ENCODE measurements at places on chromosomes 1 and 21.

DNA sequence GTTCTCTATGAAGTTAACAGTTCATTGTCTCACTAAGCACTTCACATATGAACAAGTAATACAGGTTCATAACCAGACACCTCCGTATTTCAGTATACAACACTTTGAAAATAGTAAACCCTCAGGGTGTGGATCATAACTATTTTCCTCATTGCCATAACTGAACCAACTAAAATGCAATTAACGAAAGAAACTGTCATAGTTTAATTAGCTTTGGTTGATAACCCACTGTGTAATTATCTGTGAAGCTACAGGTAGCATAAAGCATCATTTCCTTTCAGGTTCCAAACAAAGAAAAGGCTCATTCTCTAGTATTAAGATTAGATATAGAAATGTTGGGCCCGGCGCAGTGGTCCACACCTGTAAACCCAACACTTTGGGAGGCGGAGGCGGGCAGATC, 58.5 kb downstream of the EIF4G3 start:
- DNase-seq: no peak

GRCh38 chr1:201911826-201912571, 23.3 kb downstream of the SHISA4 start:
- DNase-seq: no peak

GRCh38 chr1:231803353-231803752, 176.8 kb downstream of the DISC1 start:
- no peak for DNase-seq

GRCh38 chr1:12454406-12455391, 163.3 kb downstream of the DHRS3 start:
- peak; percentile 17 for DNase-seq

GRCh38 chr1:198253259-198253658, 96.5 kb downstream of the NEK7 start:
- DNase-seq: no peak

DNA sequence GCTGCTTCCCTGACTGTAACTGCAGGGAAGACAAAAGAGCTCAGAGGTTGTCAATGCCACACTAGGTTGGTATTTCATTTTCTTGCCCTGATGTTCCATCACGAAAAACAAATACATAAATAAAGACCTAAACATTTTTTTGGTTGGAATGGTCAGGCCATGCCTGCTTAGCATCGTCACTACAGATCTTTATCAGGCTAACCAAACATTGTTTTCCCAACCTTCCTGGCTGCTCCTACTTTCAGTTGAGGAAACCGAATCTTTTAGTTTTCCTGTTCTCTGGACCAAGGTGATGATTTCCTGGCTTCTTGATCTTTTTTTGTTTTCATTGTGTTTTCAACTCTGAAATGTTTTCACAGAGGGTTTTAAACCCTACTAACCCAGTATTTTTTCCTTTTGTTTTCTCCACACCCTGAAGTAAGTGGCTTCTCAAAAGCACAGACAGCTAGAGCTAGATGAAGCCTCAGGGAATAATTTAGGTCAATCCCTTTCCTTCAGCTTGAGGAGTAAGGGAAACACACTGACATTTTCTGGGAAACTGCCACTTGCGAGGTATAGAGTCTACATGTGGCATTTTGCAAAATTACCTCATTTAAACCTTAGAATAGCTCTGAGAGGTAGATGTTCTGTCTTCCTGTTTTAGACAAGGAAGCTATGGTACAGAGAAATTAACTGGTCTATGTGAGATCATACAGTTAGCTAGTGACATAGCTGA, 67.2 kb upstream of the CNN3 start:
- DNase-seq: no peak

DNA sequence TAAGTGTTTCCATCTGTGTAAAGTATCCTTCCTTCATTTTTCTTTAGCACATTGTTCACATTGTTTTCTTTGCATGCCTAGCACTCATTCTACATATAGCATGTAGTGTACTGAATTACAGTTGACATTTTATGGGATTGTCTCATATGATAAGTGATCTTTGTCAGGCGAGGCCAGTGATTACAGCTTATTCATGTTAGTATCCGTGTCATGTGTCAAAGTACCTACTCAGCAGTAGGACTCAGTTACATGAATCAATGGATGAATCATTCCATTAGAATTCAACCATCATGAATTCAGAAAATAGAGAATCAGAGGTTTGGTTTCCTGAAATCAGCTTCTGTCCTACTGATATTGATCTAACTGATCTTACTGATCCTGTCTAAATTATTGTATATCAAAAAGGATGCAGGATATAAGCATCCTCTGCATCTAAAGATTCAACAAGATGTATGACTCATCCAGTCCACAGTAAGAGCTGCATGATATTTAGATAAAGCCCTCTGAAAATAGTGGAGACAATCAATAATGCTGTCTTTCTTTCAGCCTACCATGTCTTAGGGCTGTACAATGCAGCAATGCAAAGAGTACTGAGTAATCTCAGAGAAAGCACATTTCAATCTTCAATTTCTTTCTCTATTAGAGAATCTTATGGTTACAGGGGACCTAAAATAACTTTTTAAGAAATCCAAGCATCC, 20.7 kb upstream of the HRNR start:
- peak; percentile 21 for DNase-seq

DNA sequence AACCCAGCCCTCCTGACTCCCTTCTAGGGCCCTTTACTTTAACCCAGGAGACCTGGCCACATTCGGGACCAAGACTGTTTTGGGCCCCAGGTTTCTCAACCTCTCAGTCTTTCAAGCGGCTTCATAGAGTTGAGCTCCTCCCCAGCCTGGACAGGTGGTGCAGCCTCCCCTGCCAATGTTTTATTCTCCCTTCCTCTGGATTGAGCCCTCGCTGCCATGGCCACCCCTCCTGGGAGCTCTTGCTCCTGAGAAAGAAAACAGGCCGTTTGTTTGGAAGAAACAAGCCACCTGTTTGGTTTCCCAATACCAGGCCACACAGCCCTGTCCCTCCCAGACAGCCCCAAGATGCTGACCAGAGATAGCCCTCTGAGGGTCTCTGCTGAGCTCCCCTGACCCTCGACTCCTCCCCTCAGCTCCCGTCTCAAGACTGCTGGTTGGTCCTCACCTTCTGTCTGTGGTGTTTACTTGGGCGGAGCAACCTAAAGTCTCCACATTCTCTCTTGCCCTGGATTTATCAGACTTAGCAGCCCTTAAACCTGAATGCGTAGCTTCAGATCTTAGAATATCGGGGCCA, 3.3 kb downstream of the TMEM51 start:
- no peak for DNase-seq

GRCh38 chr21:23951251-23951650, 1656.0 kb downstream of the MRPL39 start:
- no peak for DNase-seq

DNA sequence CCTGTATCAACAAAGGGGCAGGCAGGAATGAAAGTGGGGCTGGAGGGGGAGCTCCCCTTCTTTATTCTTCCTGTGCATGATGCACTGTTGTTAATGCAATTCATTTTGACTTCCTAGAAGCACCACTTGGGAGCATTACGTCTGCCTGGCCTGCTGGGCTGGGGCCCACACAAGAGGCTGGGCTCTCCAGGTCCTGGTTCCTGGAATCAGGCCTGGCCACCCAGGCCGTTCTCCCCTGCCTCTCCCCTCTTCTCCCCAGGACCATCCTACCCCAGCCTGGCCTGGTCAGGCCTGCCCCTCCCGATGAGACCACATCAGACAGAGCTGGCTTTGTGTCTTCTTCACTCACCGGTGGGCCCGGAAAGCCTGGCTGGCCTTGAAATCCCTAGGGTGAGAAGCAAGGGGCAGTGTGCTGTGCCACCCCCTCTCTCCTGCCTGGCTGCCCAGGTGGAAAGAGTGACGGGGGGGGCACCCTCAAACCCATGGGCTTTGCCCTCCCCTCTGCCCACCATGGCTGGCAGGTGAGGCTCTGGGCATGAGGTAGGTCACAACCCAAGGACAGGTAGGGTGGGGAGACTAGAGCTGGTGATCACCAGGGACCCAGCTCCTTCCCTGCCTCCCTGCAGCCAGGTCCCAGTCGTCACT, 20.7 kb upstream of the PEF1 start:
- DNase-seq: no peak

GRCh38 chr1:216914974-216915373, 191.7 kb upstream of the ESRRG start:
- DNase-seq: no peak

- no peak for DNase-seq
Measured at GRCh38 chr1:109929170-109929569, 18.5 kb downstream of the CSF1 start.

DNA sequence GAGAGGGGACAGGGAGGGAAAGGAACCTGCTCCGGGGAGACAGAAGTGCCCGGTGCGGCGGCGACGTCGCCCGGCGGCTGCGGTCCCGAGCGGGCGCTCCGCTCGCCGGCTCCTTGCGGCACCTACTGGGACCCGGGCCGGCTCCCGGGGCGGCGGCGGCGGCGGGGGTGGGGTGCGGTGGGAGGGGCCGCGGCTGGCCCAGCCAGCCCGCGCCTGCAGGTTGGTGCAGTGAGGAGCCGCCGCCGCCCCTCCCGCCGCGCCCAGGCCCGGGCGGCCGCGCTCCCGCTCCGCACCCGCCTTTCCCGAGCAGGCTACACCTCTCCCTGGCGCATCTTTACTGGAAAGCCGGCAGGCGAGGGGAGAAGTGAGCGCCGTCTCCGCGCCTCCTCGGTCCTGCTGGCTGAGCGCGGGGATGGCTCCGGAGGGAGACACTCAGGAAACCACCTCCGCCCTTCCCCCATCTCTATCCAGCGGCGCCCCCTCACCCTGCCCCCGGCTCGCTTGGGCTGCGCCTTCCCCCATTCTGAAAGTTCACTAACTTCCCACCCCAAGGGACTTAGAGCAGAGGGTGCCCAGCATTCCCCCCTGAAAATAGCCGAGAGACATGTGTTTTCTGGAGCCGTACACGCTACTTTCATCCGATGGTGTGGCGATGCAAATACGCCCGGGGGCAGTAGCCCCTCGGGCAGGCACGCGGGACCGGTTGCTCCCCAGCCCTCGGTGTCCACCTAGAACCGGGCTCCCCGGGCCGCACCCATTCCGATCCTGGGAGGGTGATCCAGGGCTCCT, at the start of gene PLD5:
TSS of gene PLD5 (minus strand) at position 127 of the 789 bp plus-strand sequence.
- DNase-seq: peak; percentile 79

DNA sequence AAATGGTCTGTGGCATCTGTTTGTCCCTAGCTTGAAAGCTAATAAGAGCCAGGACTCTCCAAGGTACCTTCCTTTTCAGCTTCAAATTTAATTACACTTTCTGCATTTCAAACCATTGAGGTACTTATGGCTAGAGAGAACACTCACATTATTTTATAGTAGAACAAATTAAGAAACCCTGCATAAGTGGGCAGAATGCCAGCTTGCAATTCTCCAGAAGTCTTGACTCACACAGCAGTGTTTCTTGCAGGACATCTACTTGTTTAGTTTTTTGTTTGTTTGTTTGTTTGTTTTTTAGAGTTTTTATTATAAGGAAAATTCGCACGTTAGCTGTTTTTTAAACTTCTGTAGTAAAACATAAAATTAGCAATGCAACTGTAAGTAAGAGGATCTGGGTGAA, 397.2 kb downstream of the NEGR1 start:
- no peak for DNase-seq

- DNase-seq: no peak
Measured at GRCh38 chr1:64895500-64895899, 70.8 kb downstream of the JAK1 start.

DNA sequence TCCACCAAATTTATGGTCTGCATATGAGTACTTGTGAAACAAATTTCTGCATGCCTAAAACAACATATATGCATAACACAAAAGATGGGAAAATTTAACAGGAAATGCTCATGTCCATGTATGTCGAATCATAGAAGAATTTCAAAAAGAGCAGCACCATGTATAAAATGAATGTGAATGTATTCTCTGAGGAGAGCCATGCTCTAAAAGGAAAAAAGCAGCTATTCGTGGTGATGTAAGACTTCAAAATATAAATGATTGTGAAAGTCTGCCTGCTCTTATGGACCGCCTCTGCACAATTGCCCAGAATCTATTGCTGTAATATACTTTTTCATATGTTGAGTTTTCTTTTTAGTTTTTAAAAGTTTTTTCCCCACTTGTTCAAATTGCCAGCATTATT, 66.8 kb downstream of the EPB41 start:
- no peak for DNase-seq

Data from urothelium cell line (cell line).